Fibroblast of the aortic adventitia (primary cell): ENCODE measurements at places on chromosomes 1 and 21. TPM values are rescaled to one million over a fixed set of nuclear protein-coding genes. Genes with fewer than 3 reads are reported as not detected.

KCNA2 gene
- total RNA-seq, result not detected in 2 replicates

SETSIP gene
- not detected in 2 replicates for total RNA-seq

TRIM46 gene
- 5.2 and 13.2 TPM in 2 replicates for total RNA-seq

GSTM5 gene
- total RNA-seq, result 6.1 and 13.0 TPM in 2 replicates

ELF3 gene
- total RNA-seq, result 0.09 TPM in 1 of 2 replicates, not detected in the other

NUP133 gene
- 25.2 and 46.1 TPM in 2 replicates for total RNA-seq

SERPINC1 gene
- total RNA-seq, result not detected in 2 replicates

CSF3R gene
- not detected in 2 replicates for total RNA-seq

VSIG8 gene
- not detected in 2 replicates for total RNA-seq

BTBD19 gene
- total RNA-seq, result 5.2 and 5.4 TPM in 2 replicates

DNA sequence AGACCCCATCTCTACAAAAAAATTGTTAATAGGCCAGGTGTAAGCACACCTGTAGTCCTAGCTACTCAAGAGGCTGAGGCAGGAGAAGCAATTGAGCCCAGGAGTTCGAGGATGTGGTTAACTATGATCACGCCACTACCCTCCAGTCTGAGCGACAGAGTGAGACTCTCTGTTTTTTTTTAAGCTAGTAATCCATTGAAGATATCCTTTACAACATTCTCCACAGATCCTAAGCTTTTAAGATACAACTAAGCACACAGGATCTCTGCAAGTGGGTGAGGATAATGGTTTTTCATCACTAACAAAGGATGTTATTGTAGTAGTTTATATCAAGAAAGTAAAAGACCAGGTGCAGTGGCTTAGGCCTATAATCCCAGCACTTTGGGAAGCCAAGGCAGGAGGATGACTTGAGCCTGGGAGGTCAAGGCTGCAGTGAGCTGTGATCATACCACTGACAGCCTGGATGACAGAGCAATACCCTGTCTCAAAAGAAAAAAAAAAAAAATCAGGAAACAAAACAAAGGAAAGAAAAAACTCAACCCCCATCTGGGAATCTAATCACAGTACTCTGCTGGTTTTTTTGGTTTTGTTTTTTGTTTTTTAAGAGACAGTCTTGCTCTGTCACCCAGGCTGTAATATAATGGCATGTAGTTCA, 166.1 kb downstream of the RERE start:
- DNase-seq, result no peak

GRCh38 chr1:221334062-221334461, 407.8 kb downstream of the DUSP10 start:
- DNase-seq, result peak; percentile 82

DNA sequence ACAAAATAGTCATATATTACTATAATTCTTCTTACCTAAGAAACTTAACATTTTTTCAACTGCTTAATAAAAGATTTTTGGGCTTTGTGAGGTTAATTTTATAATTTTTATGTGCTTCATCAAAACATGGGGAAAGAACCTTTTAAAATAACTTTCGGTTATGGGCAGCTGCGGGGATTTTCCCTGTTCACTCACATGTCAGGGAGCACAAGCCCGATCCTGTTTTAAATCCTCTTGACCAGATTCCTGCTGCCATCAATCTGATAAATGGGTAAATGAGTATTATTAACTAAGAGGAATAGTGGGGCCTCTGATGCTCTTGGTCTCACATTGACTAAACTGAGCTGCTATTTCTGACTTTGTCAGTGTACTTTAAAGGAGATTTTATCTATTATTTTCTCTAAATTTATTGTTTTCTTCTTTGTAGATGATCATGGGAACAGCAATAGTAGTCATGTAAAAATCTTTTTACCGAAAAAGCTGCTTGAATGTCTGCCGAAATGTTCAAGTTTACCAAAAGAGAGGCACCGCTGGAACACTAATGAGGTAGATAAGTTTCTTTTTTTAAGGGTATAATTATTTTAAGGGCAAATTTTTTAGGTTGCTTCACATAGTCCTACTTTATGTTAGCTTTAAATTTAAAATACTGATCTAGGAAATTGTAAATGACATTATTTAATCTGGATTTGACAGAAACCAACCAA, 39.6 kb downstream of the CAMTA1 start:
- no peak for DNase-seq

GRCh38 chr1:19057182-19057779, 100.8 kb upstream of the IFFO2 start:
- no peak for DNase-seq

GRCh38 chr1:75796376-75797272, at the start of gene MSH4:
TSS of gene MSH4 (plus strand) at chr1:75796882. CDS start at chr1:75796986, 104 bp downstream.
- no peak for DNase-seq

DNA sequence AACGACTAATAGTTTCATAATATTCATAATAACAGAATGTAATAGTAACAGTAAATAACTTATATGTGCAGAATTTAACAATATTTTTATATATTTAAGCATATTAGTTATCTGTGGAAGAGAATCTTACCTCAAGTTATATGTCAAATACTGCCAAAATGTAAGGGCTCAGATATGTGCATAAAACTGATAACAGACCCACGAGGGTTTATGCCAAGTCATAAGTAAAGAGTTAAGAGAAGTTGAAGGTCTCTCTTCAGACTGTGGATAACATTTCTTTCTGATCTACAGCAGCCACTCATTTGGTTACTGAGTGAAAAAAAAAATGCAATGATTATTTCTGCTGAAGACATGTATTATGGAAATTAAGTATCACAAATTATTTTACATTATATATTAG, 1167.8 kb upstream of the NCAM2 start:
- no peak for DNase-seq

DNA sequence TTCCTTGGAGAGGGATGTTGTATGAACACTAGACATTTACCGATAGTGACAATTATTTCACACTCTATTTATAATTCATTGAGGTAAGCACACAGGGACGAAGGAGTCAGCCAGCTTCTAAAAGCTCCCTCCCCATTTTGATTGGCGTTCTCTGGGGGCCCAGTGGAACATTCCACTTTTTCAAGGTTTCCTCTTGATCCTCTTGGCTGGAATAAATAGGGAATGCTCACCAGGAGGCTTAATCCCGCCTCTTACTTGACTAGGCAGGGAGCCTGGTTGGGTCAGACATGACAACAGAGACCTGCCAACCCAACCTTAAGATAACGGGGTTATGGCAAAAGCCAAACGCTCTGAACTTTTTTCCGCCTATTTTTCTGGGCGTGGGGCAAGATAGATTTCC, 974 bp downstream of the ACTN2 start:
- DNase-seq, result no peak

GRCh38 chr21:44844256-44844655, 26.4 kb upstream of the SUMO3 start:
- DNase-seq, result no peak

- DNase-seq, result no peak
Observed at GRCh38 chr1:21623410-21623961, 45.7 kb downstream of the RAP1GAP start.

DNA sequence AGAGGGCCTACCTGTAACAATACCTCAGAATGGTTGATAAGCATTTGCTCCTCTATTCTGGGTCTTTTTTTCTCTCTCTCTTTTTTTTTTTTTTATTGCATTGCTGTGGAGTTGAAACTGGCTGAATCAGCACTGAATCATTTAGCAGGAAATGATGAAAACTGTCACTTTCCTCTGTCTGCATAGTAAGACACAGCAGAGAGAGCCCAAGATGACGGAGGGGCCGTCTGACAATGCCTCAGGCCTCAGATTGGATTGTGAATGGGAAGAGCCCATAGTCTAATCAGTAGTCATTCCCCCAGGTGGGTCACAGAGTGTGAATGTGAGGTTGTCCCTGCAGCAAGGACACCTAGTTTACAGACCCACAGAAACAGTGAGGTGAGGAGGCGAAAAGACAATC, 193.2 kb upstream of the PLXNA2 start:
- peak; percentile 28 for DNase-seq

GRCh38 chr1:18161690-18162089, 54.1 kb downstream of the IGSF21 start:
- no peak for DNase-seq

DNA sequence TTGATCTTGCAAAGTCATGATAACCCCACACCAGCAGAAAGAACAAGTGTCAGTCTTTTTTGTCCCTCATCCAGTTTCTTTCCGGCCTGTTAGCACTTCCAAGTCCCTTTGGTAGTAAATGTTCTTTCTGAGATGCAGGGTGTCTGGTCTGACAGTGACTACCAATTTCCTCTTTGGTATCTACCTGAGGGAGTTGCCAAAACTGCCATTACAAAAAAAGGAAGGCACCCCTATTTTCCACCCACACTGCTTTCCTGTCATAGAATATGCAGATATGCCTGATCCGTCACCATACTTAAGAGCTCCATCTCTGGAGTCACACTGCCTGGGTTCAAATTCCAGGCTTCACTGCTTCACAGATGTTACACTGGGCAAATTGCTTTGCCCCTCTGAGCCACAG, 72.4 kb downstream of the ZNF281 start:
- no peak for DNase-seq

DNA sequence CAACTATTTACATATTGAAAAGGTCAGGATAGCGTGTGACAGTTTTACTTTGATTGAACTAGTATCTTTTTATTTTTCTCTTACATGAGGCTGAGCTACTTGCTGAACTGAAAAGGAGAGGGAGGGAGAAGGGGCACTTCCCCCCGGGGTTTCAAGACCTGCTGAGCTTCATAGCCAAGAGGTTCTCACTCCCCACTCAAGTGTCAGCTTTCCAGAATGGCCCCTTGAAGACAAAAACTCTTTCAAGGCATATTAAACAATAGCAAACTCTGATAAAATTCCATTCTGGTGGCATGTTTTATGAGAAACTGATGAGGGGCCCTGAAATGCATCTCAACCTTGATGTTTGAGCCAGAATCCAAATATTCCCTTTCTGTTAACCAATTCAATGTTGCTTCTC, 143.0 kb downstream of the KAZN start:
- peak; percentile 24 for DNase-seq

DNA sequence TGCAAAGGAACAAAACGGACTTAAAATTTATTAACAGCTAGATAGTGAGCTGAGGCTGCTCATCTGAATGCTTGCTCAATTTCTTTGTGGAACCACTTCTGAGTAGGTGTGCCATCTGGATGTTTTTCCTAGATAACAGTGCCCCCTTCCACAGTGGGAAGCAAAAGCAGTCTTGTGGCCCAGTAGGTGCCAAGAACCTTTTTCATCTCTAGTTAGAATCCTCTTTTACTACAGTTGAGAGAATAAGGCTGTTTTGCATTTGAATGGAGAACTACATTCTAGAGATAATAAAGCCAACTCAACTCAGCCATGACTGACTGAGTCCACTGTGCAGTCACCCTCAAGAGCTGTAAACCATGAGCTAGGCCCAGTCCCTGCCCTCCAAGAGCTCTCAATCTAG, 13.3 kb downstream of the F3 start:
- no peak for DNase-seq

GRCh38 chr1:1565340-1565739, 9.3 kb downstream of the SSU72 start:
- no peak for DNase-seq

DNA sequence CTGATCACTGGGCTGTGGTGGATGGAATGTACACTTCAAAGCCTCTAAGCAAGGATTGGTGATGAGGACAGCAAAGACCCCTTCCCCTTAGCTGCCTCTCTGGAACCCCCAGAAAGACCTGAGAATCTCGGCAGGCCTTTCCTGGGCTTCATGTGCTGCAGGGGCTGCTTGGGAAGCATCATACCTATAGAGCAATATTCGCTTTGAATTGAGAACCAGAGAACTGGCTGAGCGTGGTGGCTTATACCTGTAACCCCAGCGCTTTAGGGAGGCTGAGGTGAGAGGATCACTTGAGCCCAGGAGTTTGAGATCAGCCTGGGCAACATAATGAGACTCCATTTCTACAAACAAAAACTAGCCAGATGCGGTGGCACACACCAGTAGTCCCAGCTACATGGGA, 22.0 kb downstream of the CSF1 start:
- no peak for DNase-seq

- peak; percentile 100 for DNase-seq
Observed at GRCh38 chr1:23444104-23444533, 19.6 kb upstream of the TCEA3 start.

DNA sequence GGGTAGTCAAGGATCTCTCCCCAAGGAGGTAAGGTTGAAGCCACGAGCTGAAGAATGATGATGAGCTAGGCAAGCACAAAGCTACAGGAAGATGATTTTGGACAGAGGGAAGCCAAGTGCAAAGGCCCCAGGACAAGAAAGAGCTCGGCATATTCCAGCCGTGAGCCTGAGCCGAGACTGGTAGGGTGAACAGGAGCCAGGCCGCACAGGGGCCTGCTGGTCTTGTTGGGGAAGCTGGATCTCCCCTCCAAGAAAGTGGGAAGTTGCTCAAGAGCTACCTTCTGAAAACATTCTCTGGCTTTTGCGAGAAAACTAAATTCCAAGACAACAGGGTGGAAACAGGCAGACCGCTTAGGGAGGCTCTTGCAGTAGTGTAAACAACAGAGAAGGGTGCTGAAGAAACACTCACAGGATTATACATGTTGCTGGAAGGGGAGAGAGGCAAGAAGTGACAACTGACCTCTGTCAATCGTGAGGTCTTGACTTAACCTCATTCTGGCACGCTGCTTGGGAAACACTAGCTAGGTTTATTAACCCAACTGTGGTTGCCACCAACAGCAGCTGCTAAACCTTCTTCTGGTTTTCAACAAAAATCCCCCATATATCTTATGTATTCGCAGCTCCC, 625.2 kb downstream of the SMYD3 start:
- no peak for DNase-seq
